ENCODE measurements at places on chromosomes 12 and 14.
A peak's percentile ranks its signal among the peaks of the same experiment; 100 is the strongest.

DNA sequence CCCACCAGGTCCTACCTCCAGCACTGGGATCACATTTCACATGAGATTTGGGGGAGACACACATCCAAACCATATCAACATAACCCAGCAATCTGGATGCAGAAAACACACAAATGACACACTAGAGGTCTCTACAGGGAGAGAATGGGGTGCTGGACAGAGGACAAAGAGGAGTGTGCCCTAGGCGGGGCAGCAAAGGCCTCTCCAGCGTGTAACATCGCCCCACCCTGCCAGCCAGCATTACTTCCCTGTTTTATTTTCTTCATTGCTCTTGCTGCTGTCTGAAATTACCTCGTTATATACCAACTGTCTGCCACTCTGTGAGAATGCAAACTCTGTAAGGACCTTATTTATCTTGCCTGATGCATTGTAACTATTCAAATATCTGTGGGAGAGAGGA, 61.1 kb downstream of the RIMBP2 start:
- no peaks in the 10 kb centered on the region for H3K27me3 ChIP-seq
- no peak overlapping the region for H3K27ac ChIP-seq
- no peak overlapping the region for H3K4me3 ChIP-seq
- DNase-seq, result no peak

DNA sequence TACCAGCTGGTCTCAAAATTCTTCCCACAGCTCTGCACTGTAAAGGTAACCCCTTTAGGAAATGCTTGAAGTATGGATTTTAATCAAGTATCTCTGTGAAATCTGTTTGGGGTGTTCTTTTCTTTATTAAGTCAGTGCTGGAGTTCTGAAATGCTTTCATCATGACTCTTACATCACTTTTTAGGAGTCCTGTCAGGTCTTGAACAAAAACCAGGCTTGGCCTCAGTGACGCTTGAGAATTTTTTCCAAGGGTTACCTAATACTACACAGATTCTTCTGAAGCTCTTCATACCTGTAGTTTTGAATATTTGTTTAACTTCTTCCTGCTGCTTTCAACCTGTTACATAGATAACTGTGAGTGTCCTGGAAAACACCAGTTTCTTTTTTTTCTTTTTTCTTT, 47.0 kb upstream of the KCNH3 start:
- no peaks in the 10 kb centered on the region for H3K4me1 ChIP-seq
- no peaks in the 10 kb centered on the region for H3K36me3 ChIP-seq
- no peak overlapping the region for H3K27ac ChIP-seq
- H3K27me3 ChIP-seq, result no peaks in the 10 kb centered on the region
- DNase-seq, result no peak

- H3K27ac ChIP-seq, result peak overlapping the region; percentile 80
- peak overlapping the region; percentile 95 for H3K4me3 ChIP-seq
- H3K4me1 ChIP-seq, result peaks cover 32% of the 10 kb centered on the region
- H3K27me3 ChIP-seq, result no peaks in the 10 kb centered on the region
- peak; percentile 71 for DNase-seq
These were observed 1.5 kb downstream of the L3HYPDH start for GRCh38 chr14:59482541-59483331.

DNA sequence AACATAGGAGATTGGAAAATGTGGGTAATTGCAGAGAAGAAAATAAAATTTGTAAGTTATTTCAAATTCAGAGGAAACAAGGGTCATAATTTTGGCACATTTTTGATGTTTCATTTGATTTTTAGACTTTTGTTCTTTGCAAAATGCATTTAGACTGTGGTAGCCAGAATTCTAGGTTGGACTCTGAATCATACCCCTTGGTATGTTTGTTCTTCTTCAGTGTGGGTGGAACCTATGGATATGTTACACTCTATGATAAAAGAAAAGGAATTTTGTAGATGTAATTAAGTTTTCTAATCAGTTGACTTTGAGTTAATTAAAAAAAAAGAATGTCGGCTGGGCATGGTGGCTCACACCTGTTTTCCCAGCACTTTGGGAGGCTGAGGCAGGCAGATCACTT, 827.0 kb downstream of the AACS start:
- H3K27me3 ChIP-seq, result no peaks in the 10 kb centered on the region
- no peaks in the 10 kb centered on the region for H3K36me3 ChIP-seq
- no peaks in the 10 kb centered on the region for H3K4me1 ChIP-seq
- no peak overlapping the region for H3K27ac ChIP-seq
- DNase-seq, result no peak

DNA sequence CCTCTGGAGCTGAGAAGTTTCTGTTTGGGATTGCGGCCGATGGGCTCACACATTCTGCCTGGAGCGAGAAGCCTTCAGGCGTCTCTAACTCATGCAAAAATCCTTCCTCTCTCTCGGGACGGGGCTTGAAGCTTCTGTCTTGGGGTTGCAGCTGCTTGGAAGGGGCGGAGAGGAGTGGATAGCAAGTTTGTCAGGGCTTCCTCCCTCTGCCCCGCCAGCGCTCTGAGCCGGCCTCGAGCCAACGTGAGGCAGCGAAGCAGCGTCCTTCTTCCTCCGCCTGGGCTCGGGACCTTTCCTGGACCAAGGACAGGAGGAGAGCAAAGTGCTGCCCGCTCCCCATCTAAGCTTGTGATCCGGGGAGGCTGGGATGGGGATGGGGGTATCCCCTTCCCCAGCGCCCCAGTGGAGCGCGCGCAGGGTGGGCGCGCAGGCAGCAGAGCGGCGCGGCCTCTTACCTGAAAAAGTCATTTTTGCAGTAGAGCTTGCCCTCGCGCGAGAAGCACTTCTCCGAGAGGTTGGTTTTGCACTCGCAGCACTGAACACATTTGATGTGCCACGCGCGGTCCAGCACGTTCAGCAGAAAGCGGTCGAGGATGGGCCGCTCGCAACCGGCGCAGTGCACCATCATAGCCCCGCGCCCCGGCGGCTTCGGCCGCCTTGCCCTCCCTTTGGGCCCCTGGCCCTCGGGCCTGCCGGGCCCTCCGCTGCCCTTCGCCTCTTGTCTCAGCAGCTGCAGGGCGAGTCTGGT, 626 bp downstream of the LHX5 start:
- DNase-seq, result no peak
- peaks cover 18% of the 10 kb centered on the region for H3K4me1 ChIP-seq
- H3K27ac ChIP-seq, result no peak overlapping the region
- no peak overlapping the region for H3K4me3 ChIP-seq
- peaks cover 32% of the 10 kb centered on the region for H3K27me3 ChIP-seq

GRCh38 chr12:120925740-120926563, 21.8 kb upstream of the SPPL3 start:
- no peak for DNase-seq
- H3K27me3 ChIP-seq, result no peaks in the 10 kb centered on the region
- peaks cover 8% of the 10 kb centered on the region for H3K4me1 ChIP-seq
- H3K4me3 ChIP-seq, result no peak overlapping the region
- H3K27ac ChIP-seq, result no peak overlapping the region
